ENCODE measurements at places on chromosomes 16 and 17.

DNA sequence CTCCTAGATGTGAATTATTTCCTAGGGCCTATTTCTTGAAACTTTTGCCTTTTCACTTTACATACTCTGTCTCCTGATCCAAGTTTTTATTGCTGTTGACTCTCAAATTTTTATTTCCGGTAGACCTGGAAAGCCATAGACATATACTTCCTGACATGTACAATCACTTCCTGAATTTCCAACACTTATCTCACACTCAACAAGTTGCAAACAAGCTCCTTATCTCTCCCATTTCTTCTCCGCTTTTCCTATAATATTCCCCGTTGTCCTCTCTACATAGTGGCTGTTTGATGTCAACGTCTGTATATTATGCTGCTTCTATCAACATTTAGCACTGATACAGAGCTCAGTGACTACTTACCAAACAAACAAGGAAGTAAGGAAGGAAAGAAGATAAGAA, 59.3 kb downstream of the IKZF3 start:
- DNase-seq: no peak

- DNase-seq: no peak
Observed at GRCh38 chr17:72349491-72349995, 228.7 kb downstream of the SOX9 start.

DNA sequence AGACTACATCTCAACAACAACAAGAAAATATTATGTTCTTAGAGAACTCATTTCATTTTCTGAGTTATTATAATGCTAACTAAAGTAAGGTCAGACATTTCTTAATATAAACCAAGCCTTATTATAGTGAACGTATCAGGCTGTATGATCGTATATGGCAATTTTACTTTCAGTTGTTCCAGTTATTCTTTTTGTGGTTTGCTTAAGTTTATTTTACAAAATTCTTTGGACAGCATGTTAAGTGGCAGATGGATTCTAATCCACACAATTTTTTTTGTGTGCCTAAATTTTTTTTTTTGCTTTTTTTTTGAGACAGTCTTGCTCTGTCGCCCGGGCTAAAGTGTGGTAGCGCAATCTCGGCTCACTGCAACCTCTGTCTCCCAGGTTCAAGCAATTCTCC, 59.0 kb downstream of the VMP1 start:
- DNase-seq: no peak

DNA sequence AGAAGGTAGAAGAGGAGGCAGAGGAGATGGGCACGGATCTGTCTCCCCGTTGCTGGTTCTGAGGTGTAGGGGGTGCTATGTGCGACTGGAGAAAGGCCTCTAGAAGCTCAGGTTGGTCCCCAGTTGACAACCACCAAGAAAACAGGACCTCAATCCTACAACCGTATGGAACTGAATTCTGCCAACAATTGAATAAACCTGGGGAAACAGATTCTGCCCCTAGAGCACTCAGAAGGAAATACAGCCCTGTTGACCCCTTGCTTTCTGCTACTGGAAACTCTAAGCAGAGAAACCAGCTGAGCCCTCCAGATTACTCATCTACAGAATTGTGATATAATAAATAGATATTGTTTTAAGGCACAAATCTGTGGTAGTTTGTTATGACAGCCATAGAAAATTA, 313.0 kb upstream of the GOT2 start:
- no peak for DNase-seq

DNA sequence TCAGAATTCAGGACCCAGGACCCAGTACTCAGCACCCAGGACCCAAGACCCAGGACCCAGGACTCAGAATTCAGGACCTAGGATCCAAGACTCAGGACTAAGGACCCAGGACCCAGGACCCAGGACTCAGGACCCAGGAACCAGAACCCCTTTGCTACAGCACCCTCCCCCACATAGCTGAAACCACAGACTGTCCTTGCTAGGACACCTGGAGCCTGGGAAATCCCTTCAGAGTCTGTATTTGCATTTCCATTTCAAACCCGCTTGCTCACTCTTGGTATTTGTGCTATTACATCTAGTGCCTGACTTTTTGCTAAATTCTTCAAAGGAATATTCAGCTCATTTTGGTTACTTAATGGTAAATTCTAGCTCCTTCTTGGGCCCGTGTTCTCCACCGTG, 275.8 kb upstream of the MAF start:
- peak; percentile 30 for DNase-seq

- no peak for DNase-seq
Observed at GRCh38 chr17:6651919-6652452, 424 bp downstream of the C17orf100 start.

DNA sequence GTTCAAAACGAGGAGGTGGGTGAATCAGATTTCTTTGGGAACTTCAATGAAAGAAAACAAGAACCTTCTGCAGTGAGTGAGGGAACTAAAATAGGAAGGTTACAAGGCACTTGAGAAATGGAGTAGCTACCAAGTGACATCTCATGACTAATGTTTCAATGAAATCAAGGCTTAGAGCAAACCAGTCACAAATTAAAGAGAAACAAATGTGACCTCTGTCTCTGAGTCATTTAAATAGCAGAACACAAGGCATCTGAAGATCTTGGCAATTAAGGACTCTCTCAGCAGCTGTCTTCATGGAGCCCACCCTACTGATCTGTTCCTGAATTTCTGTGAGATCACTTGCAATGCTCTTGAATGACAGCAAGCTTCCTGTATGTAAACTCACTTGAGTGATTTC, 109.5 kb downstream of the CDH11 start:
- DNase-seq: no peak

DNA sequence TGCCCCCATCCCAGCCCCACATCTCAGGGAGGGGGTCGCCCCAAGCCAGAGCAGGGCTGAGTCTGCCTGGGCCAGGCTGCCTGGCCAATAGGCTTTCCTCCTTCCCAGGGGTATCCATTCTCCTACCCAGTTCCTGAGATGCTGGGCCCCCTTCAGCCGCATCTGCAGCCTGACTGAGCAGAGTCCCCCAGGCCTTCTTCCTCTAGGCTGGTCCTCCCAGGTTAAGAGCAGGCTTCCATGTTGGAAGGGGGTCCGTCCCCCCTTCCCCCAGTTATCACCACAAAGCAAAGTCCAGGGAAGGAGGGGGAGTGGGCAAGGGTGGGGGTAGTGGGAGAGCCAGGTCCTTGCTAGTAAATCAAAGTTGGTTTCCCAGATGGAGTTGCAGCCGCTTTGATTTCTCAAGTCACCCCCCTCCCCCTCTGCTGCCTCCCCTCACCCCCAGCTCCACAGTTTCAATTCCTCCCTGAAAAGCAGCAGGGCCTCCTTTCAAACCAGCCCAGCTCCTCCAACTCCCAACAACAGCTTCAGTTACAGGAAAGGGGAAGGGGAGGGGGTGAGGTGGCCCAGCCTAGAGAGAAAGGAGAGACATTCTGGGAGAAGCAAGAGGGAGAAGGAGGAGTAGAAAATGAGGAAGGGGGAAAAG, 9.5 kb upstream of the FZD2 start:
- DNase-seq: no peak

GRCh38 chr17:30095507-30096244, 20.9 kb upstream of the NSRP1 start:
- no peak for DNase-seq

- DNase-seq: no peak
Observed at GRCh38 chr16:66167564-66168291, 198.8 kb upstream of the CDH5 start.

DNA sequence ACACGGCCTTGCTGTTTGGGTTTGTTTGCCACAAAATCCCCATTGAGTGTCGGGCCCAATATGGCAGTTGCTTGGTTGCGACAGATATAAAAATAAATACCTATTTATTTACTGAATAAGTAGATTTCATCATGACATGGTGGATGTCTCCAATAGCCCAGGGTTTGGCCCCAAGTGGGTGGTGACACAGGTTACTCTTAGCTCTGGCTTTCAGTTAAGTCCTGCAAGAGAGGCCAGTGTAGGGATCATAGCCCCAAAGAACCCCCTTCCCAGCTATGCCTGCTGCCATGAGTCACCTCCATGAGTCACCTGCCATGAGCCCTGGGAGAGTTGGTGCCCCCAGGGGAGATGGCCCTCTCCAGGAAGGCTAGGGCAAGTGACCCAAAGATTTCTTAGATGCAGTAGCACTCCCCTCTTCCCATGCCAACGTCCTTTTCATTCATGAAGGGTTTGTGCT, 78.7 kb upstream of the LGALS9 start:
- no peak for DNase-seq

- no peak for DNase-seq
Observed at GRCh38 chr17:12927541-12928425, 90.0 kb downstream of the ELAC2 start.

GRCh38 chr17:74150428-74151025, 53.0 kb upstream of the RPL38 start:
- DNase-seq: no peak

DNA sequence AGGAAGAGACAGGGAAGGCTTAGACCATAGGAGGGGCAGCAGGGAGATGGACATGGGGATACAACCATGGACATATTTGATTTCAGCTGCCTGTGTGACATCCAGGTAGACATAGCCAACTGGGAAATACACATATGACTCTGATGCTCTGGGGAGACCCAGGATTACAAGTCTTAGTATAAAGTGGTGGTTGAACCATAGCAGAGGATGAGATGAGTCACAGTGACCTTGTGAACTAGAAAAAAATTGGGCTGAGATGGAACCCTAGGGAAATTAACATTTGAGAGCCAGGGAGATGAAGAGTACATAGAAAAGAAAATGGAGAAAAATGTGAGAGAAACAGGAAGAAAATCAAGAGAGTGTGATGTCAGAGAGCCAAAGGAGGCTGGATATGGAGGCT, 10.2 kb downstream of the MARCHF10 start:
- DNase-seq: no peak

DNA sequence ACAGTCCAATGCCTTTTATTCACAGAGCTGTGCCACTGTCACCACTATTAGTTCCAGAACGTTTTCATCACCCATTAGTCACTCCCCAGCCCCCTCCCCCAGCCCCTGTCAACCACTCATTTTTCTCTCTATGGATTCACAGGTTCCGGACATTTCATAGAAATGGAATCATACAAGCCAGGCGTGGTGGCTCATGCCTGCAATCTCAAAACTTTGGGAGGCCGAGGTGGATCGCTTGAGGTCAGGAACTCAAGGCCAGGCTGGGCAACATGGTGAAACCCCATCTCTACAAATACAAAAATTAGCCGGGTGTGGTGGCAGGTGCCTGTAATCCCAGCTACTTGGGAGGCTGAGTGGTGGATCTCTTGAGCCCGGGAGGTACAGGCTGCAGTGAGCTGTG, 759 bp upstream of the PAM16 start:
- DNase-seq: no peak

DNA sequence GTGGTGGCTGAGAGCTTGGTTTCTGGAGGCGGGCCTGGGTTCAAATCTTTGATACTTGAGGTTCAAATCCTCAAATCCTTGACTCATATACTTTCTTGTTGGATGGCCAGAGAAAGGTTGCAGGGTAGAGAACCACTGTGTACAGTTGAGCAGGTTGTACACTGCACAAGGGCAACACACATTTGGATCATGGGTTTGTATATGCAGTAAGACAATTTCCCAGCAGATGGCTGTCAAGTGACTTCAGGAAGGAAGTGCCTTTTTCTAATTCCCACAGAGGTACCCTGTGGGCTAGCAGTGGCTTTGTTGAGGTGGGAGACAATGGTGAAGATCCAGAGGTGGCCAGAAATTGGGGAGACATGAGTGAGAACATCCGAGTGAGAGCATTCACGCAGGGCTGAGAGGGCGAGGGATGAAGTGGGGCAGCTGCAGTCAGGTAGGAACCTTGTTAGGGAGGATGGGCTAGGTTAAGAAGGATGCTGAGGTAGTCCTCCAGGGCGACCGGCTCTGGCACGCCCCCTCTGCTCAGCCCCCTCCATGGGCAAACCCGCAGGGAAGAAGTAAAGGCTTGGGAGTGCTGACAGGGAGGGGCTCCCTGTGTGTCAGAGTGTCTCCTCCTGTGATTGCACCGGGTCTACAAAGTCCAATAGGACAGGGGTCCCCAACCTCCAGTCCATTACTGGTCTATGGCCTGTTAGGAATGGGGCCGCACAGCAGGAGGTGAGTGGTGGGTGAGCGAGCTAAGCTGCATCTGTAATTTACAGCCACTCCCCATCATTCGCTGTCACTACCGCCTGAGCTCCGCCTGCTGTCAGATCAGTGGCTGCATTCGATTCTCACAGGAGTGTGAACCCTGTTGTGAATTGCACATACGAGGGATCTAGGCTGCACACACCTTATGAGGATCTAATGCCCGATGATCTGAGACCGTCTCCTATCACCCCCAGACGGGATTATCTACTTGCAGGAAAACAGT, 2.7 kb downstream of the C16orf89 start:
- DNase-seq: no peak

DNA sequence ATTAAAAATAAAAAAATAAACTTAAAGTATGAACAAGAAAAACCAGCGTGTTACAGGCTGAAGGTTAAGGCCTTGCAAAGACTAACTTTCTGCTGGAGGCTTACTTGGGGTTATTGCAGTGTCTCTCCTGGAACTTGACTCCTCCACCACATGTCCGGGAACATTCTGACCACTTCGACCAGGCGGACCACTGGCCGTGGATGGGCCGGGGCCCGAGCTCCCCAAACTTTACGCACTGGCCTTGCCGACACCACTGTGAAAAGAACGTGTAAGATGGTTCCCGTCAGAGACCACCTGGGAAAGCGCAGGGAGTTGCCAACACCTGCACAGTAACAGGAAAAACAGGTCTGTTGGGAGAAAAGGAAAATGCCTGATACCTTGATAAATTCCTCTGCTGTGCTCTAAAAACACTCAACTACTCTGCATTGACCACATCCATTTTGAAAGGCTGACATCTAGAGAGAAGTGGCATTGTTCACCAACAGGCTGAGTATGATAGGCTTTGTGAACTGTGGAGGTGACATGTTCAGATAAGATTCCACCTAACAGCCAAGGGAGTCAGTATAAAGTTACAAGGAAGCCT, 99.1 kb downstream of the ADAMTS18 start:
- no peak for DNase-seq

DNA sequence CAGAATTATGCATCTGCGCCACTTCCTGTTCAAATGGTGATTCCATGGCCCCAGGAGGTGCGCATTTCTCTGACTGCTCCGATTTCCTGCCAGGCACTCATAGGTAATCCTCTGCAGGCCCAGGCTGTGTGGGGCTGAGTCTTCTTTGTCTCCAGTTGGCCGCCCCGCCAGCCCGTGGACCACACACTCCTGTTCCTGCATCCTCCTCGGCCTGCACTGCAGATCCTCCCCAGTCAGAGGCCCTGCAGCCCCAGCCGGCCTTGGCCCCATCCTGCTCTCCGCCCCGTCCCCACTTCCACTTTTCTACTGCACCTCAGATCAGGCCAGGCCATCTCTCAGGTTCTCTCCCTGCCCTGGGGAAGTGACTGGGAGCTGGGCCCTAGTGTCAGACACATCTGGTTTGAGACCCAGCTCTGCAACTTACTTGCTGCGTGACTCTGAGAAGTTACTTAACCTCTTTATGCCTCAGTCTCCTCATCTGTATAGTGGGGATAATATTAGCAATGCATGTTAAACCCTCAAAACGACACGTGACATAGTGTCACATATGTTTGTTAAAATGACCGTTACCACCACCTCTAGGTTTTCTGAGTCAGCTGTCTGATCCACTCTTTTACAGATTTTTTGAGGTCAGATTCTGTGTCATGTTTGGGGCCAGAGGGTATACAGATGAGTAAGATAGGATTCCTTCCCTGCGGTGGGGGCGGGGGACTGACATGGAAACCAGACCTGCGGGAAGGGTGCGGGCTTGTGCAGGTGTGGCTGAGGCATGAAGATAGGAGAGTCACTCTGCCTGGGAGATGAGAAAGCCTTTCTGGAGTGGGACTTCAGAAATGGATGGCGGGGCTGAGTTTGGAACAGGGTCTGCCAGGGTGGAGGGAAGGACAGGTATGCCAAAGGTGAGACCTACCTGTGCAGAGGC, 12.8 kb downstream of the RAB11FIP4 start:
- DNase-seq: peak; percentile 26

- DNase-seq: no peak
Observed at GRCh38 chr17:81867991-81868673, 3.0 kb downstream of the ARHGDIA start.

- no peak for DNase-seq
Observed at GRCh38 chr17:45224671-45225050, 3.0 kb downstream of the FMNL1 start.
